ENCODE measurements at places on chromosomes 6 and 20.

DNA sequence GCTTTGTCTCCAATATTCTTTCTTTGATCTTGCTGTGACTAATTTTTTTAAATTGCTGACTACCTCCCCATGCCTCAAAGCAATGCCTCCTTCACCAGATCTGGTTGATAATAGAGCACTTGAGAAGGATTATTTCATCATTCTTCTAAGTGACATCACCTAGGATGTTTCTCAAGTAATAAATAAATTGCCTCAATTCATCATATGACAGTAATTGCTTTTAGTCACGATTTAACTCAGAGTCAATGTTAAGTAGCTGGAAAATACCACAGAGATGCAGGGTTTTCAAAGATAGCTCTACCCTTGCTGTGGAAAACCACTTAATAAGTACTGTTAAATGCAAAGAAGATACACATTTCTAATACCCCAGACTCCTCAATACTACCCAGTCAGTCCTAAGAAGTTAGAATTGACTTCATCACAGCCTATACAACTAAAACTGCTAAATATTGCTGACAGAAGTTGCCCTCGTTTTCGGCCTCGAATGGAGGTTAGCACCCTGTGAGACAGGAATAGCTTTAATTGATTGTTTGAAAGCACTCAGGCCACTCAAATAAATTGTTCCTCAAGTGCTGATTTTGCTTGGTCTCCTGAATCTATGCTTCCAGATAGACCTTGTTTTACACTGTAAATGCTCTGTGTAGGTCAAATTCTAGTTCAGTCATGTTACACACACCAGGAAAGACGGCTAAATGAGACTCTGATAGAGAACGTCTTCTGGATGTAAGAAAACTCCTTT lies 640.6 kb upstream of the CHD6 start:
- no peak for DNase-seq

DNA sequence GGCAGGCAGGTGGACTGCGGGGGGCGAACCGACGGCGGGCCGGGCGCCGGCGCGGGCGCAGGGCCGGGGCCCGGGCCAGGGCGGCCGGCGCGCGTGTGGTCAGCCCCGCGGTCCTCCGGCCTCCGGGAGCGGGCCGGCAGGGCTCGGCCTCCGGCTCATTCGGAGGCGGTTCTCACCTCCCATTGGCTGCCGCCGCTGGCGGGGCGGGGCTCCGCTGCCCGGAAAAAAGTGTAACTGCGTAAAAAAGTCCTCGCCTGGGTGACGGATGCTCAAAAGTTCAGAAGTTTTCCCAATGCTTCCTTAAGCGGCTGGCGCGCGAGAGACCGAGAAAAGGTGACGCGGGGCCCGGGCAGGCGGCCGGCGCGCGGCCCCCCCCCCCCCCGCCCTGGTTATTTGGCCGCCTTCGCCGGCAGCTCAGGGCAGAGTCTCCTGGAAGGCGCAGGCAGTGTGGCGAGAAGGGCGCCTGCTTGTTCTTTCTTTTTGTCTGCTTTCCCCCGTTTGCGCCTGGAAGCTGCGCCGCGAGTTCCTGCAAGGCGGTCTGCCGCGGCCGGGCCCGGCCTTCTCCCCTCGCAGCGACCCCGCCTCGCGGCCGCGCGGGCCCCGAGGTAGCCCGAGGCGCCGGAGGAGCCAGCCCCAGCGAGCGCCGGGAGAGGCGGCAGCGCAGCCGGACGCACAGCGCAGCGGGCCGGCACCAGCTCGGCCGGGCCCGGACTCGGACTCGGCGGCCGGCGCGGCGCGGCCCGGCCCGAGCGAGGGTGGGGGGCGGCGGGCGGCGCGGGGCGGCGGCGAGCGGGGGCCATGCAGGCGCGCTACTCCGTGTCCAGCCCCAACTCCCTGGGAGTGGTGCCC lies at the start of gene FOXC1:
FOXC1 (plus strand) TSS at position 268 of the 849 bp plus-strand sequence; CDS start at position 799, 531 bp downstream.
- peak; percentile 92 for DNase-seq

- no peak for DNase-seq
Observed at GRCh38 chr6:162237331-162237730, 490.2 kb downstream of the PRKN start.

- no peak for DNase-seq
Observed at GRCh38 chr6:42349753-42350511, 101.8 kb downstream of the TRERF1 start.

DNA sequence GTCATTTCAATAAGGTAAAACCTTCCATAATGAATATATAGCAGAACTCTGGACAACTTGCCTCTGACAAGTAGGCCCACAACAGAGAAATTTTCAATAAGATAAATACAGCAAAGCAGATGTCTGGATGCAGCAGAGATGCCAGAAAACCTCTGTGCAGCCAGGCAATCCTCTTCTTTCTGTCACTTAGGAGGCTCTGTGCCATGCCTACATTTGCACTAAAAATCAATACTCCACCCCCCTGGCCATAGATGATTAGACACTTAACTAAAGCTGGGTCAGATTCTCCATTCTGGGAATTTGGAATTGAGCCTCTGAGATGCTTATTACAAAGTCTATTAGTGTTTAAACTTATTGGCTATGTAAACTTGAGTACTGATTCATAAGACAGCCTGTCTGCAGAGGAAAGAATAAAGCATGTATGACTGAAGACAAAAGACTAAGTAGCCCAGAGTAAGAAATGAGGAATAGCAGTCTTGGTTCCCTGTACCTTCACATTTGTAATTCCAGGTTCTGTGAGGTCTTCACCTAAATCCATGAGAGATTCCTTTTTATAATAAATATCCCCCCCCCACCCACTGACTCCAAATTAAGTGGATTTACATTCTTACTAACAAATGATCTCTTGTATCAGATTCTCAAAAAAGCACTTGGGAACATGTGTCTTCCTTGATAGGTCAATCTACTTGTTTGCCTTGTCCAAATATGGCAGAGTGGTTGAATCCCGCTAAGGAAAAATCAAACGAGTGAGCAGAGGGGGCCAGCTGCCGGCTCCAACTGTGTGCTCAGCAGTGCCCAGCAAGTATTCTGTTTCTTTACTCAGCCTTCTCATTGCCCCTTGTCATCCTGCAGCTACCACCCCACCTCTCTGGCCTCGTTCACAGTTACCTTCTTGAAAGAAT lies 20.4 kb downstream of the MAN1A1 start:
- no peak for DNase-seq

- no peak for DNase-seq
Observed at GRCh38 chr6:130500693-130501092, 134.9 kb downstream of the TMEM200A start.

DNA sequence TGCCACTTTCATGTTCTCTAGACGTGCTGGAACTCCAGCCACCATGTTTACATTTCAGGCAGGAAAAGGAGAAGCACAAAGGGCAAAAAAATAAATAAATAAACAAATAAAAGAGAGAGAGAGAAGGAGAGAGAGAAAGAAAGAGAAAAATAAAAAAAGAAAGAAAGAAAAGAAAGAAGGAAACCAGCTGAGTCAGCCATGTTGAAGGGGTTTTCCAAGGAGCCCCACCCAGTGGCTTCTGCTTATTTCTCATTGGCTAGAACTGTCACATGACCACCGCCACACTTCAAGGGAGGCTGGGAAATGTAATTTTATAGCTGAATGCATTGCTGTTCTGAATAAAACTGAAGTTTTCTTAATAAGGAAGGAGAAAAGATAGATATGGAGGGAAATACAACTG lies 71.1 kb downstream of the BFSP1 start:
- DNase-seq = no peak

- DNase-seq = no peak
Observed at GRCh38 chr6:160128125-160128683, 6.6 kb downstream of the SLC22A1 start.

- no peak for DNase-seq
Observed at GRCh38 chr6:144549837-144550747, 265.0 kb downstream of the UTRN start.

- DNase-seq = no peak
Observed at GRCh38 chr6:119299694-119300093, 49.9 kb downstream of the MAN1A1 start.

GRCh38 chr6:119713903-119714302 lies 364.3 kb upstream of the MAN1A1 start:
- no peak for DNase-seq

GRCh38 chr20:64210656-64211369 lies 44.7 kb upstream of the PCMTD2 start:
- DNase-seq = no peak

DNA sequence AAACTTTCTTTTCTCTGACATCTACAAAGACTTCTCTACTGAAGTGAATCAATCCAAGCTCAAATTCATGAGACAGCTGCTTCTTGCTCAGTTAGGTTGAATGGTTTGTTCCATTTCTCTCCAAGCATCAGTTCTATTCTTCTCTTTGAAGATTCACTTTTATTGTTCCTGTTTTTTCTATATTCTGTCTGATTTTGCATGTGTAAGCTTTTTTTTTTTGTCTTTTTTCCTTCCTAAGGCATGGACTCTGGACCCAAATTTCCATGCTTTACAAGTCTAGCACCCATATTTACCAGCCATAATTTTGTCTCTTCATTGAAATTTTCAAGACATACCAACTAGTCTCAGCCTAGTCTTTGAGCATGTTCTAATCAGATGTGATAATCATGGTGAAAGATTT lies 25.9 kb upstream of the STXBP5 start:
- no peak for DNase-seq

DNA sequence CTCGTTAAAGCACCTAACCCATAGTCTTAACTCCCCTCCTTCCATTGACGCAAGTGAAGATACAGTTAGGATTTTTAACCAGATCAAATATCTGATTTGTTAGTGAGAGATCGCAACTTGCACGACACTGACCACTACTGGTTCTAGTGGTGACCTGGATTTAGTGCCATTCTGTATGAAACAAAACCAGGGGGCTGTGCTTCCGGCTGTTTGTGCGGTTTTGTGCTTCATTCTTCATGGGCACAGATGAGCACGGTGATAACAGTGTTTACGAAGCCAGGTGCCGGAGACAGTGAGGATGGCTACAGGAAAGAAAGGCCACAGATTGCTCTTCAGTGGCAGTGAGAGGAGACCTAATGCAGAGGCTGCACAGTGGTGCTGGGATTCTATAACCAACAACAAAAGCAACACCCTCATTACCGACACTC lies 75.5 kb downstream of the NOL4L start:
- no peak for DNase-seq

- DNase-seq = no peak
Observed at GRCh38 chr6:40038626-40039025, 104.4 kb upstream of the MOCS1 start.

GRCh38 chr6:79777713-79778579 lies 146.8 kb downstream of the SH3BGRL2 start:
- peak; percentile 96 for DNase-seq

DNA sequence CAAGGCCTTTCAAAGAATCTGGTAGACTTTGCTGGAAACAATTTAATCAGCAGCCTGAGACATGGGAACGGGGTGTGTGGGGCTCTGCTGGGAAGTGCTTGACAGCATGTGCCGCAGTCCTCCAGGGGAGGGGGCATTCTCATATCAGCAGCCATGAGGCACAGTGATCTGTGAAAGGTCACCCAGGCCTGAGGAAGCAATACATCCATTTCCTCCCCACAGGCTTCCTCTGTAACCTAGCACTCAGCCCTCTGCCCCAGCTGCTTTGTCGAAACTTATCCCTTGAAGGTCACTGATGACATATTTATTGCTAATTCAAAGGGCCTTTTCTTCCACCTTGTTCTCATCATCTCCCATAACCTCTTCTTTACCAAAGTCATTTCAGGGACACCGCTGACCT lies 103.3 kb downstream of the TNFAIP3 start:
- no peak for DNase-seq

GRCh38 chr6:165545806-165546205 lies 117.2 kb downstream of the PDE10A start:
- no peak for DNase-seq

DNA sequence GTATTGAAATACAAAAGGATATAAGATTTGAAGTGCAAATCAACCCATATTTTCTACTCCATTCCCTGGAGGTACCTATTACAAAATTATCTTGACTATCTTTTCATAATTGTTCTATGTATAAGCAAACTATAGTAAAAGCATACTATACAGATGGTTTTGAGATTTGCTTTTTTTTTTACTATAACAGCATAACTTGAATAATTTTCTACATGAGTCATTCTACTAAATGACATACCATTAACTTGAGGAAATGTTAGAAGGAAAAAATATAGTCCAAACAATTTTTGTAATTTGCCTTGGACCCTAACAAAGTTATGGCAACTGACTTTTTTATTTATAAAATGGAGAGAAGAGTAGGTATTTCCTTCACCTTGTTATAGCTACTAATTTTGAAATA lies 472.7 kb downstream of the PKHD1 start:
- DNase-seq = no peak

DNA sequence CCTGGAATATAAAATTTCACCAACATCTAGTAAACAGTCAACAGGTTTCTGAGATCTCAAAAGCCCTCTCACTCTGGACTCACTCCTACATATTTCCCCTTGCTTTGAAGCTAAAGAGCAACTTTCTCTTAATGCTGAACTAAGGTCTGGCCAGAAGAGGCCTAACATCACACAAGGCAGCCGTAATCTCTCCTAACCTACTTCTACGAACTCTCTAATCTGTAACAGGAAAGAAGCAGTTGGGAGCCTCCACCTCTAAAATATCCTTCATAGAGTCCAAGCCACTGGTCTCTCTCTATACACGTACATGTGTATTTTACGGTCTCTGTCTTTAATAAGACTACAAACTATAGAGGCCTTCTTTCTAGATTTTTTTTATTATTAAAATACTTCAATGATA lies 72.0 kb downstream of the REV3L start:
- DNase-seq = no peak

GRCh38 chr20:14830899-14831298 lies 493.5 kb upstream of the FLRT3 start:
- DNase-seq = no peak

DNA sequence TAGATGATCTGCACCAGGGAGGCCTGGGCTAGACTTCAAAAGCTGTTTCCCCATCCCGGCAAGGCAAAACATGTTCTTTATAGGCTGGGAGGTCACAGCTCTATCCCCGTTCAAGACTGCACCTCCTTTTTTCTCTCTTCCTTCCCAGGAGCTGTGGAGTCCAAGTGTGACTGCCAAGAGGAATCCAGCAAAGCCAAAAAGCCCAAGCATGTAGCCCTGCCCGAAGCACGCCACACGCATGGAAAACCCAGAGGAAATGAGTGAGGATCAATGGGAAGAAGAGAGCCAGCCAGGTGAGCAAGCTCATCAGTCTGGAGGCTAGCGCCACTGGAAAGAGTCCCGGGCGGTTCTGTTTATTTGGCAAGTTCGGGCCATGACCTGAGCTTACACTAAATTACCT lies 240.4 kb downstream of the PRL start:
- no peak for DNase-seq
